A549 treated with RU486 at 1 μM for 4 hours (cell line): ENCODE measurements at places on chromosomes 5 and 9. TPM values are rescaled to one million over a fixed set of nuclear protein-coding genes. Genes with fewer than 3 reads are reported as not detected.

The PALM2AKAP2 gene
- 0.22 to 0.51 TPM (median 0.46 TPM) in 5 replicates for total RNA-seq

The ISL1 gene
- total RNA-seq = not detected in 5 replicates

The PCDHB13 gene
- total RNA-seq = 0.06 to 0.12 TPM (median 0.09 TPM) in 5 replicates

The SPINK4 gene
- total RNA-seq = not detected in 5 replicates
